Activated T-helper 1 cell treated with Interleukin-2 at 50 U/mL for 16 hours (primary cell): ENCODE measurements at places on chromosomes 3 and 15.

GRCh38 chr3:38739396-38739689 lies 76.7 kb downstream of the SCN10A start:
- no peak for DNase-seq

GRCh38 chr3:14725013-14725412 lies 50.1 kb downstream of the C3orf20 start:
- DNase-seq = no peak

GRCh38 chr3:186613637-186614265 lies 891 bp downstream of the AHSG start:
- no peak for DNase-seq

GRCh38 chr3:36814066-36814717 lies 49.8 kb upstream of the DCLK3 start:
- DNase-seq = no peak

GRCh38 chr15:81752546-81752942 lies 293.3 kb downstream of the MEX3B start:
- DNase-seq = no peak

DNA sequence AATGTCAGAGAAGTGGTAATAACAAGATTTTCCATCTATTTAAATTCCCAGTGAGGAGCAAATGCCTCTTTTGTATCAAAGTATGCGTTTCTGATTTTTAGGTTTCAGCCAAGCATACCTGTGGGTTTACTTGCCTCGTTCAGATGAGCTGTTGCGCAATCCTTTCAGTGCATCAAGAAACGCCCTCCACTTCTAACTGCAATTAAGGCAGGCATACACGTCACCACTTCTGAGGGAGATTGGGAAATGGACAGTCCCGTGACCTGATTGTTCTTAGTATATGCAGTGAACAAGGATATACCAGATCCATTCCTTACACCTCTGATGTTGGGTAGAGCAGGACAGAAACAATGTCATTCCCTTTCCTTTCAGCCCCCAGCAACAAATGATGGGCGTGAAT lies 219.0 kb downstream of the ITPR1 start:
- no peak for DNase-seq
